Stimulated activated CD8-positive, alpha-beta memory T cell treated with anti-CD3 and anti-CD28 coated beads, Interleukin-4, amount 100 ng/mL, for 1 hour (primary cell): ENCODE measurements at places on chromosomes 2 and 18.

DNA sequence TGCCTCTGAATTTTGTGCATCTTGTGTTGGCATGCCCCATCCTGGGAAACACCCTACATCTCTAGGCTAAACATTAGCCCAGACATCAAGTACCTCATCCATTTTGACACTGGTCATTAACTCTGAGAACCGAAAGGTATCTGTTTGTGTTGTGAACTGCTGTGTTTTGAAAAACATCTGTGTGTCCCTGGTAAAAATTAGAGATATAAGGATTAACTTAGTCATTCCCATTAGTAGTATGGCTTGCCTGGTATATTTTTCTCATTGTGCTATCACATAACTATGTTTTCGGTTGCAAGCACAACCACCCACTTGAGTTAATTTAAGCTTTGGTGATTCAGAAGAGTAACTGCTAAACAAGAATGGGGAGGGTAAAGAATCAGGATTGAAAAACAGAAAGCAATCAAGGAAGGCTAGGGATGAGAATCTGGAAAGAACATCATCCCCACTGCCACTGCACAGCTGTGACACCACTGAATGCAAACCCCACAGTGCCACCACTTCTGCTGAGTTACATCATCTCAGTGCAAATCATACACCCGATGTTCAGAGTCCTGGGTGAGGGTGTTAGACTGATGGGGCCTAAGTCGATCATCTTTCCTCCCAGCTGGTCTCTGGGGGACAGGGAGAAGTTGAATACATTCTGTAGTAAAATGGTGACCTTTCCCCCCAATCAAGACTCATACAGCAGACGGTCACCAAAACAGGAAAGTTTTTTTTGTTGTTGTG, 234.0 kb downstream of the EPHA4 start:
- DNase-seq, result no peak

DNA sequence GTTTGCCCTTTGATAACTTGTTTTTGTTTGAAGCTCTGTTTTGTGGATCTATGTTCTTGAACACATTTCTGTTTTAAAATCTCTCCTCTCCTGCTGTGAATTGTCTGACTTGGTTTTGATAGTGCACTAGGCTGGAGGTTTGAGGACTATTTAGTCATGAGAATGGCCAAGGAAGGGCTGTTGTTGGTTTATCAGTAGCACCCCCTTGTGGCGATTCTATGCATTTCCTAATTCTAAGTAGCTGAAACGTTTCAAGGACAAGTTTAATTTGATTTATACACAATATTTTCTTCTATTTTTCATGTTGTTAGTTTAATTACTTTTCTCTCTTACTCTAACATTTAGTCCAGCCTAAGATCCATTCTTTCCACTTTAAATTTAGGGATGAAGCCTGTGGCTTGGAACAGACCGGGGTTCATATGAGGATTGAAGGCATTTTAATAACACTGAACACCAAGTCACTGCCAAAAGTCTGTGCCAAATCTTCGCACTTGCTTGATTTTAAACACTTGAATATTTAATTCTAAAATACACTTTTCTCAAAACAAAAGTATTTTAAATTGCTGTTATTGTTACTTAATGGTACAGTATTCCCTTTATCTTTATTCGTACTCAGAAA, 166.0 kb downstream of the SOCS6 start:
- DNase-seq, result no peak

- DNase-seq, result no peak
These were observed 599.5 kb upstream of the SYT4 start for GRCh38 chr18:43876748-43877147.

- DNase-seq, result no peak
These were observed 24.8 kb upstream of the TBC1D8 start for GRCh38 chr2:101175991-101176390.

DNA sequence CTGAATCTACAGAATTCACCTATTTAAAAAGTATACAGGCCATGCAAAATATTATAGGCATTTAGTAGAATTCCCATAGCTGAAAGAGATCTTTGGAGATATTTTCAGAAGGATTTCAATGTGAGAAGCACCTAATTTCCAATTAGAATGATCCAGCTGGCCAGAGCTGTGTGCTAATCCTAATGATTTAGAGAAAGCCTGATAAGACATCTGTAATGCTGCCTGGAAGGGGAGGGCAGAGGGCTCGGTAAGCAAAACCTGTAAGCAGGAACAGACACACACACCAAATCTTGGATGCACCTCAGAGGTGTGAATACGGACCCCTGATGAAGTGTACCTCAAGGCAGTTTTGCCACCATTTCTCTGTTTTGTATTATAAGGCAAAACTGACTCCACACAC, 14.0 kb downstream of the SERTAD2 start:
- DNase-seq, result no peak

DNA sequence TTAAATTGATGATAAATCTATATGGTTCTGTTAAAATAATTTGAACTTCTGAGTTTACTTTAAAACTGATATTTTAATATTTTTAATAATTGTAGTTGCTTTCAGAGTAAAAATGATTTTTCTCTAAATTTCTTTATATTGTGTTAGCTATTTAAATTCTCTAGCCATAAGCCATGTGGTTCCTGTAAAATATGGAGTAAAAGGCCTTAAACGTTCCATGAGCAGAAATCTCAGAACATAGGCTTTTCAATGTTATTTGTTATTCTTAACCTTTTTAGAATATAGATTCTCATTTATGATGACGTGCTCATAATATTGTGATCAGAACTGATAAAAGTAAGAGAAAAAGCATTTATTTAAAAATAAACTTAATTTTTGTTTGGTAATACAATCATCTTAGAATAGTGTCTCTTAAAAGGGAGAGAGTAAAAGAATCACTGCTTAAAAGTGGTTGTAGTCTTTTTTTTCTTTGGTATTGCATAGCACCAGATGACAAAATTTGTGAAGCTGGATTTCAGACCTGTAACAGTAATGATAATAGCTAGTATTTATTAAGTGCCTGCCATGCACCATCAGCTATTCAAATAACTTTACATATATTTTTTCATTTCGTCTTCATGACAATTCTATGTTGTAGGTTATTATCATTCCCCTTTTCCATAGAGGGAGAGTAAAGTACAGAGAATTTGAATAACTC, 2.7 kb downstream of the BMPR2 start:
- DNase-seq, result no peak

DNA sequence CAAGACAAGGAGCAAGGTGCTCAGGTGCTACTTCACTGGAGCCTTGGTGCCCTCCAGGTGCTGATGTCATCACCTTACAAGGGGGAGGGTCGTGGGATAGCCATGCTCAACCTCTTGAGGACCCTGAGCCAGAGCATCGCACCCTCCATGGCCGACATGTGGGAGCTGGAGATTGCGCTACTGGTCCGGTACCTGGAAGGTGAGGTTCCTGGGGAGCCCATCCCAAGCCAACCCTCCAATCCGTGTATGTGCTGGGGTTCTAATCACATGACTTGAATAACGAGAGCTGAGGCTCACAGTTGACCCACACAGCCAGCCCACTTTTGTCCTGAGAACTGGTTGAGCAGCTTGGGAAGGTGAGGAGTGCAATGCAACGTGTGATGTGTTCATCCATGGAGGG, 25.9 kb downstream of the MROH2A start:
- DNase-seq, result no peak

DNA sequence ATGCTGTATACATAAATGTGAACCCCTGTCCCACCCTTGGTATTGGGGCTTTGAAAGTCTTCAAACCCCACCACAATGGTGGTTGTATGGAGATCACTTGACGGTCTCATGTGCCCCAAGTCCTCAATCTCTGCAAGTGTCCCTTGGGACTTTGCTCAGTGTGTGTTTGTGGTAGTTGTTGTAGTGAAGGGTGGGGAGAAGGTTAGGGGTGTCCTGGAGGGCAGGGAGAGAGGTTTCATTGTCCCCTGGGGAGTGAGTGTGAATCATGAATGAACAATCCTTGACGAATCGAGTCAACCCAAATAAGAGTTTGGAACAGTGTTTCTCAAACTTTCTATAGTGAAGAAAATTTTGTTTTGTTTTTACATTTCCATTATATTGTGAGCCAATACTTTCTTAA, 28.1 kb downstream of the COL4A3 start:
- no peak for DNase-seq

DNA sequence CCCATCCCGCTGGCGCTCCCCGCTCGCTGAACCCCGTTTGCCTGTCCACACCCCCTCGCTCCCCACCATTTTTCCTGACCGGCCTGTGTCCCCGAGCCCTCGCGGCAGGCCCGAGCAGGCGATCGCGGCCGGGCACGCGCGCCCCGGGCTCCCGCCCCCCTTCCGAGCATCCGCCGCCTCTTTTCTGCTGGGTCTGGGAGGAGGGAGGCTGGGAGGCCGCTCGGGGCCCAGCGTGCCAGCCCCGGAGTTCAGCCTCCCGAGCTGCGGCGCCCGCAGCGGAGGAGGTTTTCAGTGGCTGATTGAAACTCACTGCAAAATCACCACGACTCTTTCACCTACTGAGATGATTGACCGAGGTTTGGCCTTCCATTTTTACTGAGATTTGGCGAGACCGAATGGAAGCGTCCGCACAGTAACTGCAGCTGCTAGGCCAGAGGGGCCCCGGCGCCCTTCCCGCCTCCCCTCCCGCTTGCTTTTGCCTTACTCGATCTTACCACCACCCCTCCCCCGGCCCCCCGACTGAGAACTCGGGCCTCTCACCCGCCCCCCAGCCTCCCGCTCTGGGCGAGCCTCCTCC, 4.8 kb downstream of the SOX11 start:
- no peak for DNase-seq

- DNase-seq, result no peak
These were observed 126.3 kb upstream of the NRXN1 start for GRCh38 chr2:51158251-51158650.

DNA sequence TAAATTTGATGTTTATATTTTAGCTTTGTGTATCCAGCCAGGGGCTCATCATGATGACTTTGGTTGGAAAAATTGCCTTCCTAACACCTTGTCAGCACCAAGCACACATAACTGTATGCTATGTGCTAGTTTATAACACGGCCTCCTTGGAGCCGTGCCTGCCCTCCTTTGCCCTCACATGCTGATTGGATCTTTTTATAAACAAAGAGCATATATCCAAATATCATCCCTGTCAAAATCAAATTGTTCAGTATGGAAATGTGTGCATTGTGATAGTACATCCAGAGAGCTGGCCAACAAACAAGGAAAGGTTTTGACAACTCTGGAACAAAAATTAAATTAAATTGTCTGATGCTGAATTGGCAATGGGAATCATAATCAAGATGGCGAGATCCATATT, 241.5 kb downstream of the DCDC2C start:
- DNase-seq, result no peak

DNA sequence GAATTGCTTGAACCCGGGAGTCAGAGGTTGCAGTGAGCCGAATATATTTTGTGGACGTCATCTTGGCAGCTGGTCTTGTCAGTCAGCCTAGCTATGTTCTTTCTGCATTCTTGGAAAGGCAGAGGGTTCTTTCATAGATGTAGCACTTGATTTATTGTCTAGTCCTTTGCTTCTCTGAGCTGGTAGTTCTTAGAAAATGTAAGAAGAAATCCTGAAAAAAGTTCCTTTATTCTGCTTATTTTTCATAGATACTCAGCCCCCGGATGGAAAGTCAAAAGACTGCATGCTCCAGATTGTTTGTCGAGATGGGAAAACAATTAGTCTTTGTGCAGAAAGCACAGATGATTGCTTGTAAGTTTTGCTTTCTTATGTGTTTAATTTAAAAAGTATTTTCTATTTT, 21.3 kb downstream of the PLEKHB2 start:
- no peak for DNase-seq

DNA sequence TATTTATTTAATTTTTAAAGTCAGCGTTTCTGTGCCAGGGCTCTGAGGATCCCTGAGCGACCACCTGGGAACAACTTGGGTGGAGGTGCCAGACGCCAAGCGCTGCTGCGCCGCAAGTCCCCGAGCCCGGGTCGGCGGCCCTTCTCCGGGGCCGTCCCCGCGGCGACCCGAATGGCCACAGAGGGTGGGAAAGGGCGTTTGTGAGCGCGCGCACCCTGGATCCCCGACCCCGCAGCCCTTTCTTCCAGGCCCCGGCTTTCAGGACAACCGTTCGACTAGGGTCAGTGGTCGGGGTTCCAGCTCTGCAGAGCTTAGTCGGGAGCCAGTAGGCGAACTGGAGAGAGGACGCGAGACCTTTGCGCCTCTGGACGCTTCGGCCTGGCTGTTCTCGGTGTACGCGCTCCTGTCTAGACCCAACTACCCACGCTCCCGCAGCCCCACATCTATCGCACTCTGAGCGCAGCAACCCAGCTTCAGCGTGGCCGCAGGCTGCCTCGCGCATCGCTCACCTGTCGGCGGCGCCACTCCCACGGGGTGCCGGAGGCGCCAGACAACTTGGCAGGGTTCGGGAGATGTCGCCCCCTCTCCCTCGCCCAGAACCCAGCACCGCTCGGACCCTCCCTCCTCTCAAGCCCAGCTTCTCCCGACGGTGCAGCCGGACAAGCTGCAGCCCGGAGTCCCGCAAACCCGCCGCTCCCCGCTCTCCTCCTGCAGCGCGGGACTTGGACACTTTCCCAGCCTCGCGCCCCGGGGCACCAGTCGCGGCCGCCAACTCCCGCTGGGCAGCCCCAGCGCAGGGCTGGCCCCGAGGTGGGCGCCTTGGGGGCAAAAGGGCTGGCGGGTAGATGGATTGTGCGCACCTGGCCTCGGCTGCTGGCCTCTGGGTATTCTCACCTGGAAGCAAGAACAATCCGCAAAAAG, 758 bp downstream of the LYPD1 start:
- DNase-seq, result no peak

GRCh38 chr2:217434180-217434975, 568.4 kb downstream of the TNS1 start:
- no peak for DNase-seq

- no peak for DNase-seq
These were observed 309.0 kb upstream of the GULP1 start for GRCh38 chr2:187982668-187983067.

DNA sequence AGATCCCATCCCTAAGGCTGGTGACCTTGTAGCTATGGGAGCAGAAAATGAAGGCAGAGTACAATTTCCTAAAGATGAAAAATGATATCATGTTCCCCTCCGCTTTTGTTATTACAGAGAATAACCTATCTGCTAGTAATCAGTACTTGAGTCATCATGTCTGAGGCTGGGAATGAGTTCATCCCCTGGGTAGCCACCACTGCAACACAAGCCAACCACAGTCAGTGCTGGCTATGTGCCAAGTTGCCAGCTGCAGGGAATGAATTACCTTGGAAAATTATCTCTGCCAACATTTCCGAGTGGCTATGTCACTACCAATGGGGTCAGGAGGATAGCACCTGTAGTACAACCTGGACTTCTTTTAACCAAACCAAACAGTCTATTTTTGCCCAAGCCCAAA, 1094.7 kb upstream of the DDX18 start:
- no peak for DNase-seq

DNA sequence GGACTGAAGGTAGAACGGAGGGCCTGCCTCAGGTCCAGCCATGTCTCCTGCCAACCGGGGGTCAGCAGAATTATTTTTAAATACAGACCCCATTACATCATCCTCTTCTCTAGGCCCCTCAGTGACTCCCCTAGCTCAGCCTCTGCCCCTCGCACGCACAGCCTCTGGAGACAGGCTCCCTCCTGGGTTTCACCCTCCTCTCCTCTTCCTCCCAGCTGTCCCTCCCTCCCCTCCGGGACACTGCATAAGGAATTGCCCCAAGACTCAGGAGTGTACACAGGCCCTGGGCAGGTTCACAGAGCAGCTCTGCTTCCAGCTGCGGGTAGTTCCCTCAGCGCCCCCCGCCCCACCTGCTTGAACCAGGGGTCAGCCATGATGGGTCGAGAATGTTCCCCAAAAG, 520.2 kb upstream of the MYT1L start:
- no peak for DNase-seq
